Astrocyte of the cerebellum (primary cell): ENCODE measurements at places on chromosomes 7 and 10.

DNA sequence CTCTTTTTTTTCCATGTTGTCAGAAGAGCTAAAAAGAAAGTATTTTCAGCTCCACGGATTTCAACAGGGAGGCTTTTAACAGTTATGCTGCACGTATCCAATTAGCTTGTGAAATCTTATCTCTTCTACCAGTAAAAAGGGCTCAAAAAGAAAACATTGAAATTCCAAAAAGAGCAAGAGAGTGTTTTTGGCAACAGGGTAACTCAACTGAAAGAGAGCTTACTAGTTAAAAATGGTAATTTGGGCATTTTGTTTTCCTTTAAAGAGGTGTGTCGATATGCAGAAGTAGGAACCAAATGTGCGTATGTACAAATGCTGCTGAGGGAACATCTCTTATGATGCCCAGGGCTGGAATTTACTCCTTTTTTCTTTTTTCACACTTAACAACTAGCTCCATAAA, 292.8 kb downstream of the PRKG1 start:
- DNase-seq: no peak

DNA sequence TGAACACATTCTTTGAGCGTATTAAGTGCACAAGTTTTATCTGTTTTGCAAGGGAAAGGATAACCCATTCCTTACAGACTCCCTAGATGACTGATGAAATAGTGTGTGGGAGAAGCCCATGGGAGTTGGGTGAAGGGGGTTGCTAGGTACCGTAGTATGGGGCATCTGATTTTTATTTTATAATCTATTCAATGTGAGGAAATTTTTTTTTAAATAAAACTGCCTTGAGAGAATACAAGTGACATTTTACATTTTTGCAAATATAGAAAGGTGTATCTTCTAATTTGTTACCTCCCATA, 1.4 kb downstream of the BTAF1 start:
- no peak for DNase-seq

DNA sequence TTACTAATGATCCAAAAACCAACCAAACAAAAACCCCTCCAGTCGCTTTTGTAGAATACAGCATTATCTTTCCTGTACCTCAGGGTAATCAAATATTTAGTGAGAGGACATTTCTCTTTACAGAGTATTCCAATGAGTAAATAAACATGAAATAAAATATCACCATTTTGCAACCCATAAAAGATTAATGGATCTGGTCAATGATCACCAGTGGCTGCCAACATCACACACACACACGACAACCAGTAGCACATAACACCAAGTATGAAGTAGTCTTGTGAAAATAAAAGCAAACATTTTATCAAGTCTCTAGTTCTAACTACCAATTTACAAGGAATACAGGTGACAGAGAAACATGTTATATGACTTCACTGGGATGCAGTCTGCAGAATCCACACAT, 188.6 kb upstream of the IMMP2L start:
- no peak for DNase-seq

DNA sequence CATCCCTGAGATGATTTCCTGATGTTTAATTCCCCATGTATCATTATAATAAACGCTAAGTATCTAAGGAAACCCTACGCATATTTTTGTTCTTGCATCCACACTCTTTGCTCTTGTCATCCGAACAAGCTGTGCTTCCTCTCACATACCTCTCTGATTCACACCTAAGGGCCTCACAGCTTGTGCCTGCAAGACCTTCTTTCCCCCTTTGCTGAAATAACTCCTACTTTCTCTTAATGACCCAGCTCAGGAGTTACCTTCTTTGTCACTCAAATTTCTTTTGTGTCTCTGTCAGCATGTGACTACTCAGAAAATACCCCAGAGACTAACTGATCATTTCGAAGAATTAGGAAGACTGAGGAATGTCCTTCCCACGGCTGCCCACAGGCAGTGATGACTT, 209.3 kb upstream of the IMMP2L start:
- no peak for DNase-seq

DNA sequence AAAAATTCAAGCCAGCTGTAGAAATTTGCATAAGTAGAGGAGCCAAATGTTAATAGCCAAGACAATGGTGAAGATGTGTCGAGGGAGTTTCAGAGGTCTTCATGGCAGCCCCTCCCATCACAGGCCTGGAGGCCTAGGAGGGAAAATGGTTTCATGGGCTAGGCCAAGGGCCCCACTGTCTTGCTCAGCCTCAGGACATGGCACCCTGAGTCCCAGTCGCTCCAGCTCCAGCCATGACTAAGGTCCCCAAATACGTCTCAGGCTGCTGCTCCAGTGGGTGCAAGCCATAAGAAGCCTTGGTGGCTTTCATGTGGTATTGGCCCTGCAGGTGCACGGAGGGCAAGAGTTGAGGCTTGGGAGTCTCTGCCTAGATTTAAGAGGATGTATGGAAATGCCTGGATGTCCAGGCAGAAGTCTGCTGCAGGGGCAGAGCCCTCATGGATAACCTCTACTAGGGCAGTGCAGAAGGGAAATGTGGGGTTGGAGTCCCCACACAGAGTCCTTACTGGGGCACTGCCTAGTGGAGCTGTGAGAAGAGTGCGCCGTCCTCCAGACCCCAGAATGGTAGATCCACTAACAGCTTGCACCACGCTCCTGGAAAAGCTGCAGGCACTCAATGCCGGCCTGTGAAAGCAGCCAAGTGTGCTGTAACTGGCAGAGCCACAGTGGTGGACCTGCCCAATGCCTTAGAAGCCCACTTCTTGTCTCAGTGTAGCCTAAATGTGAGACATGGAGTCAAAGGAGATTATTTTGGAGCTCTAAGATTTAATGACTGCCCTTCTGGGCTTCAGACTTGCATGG, 19.2 kb downstream of the TBATA start:
- DNase-seq: no peak

GRCh38 chr10:22783807-22784206, 69.4 kb upstream of the PIP4K2A start:
- DNase-seq: no peak

GRCh38 chr10:87705339-87705738, 45.7 kb downstream of the PAPSS2 start:
- no peak for DNase-seq

- no peak for DNase-seq
Measured at GRCh38 chr7:29229946-29230345, 35.4 kb downstream of the CHN2 start.

- no peak for DNase-seq
Measured at GRCh38 chr7:40709062-40709964, 574.5 kb downstream of the SUGCT start.

DNA sequence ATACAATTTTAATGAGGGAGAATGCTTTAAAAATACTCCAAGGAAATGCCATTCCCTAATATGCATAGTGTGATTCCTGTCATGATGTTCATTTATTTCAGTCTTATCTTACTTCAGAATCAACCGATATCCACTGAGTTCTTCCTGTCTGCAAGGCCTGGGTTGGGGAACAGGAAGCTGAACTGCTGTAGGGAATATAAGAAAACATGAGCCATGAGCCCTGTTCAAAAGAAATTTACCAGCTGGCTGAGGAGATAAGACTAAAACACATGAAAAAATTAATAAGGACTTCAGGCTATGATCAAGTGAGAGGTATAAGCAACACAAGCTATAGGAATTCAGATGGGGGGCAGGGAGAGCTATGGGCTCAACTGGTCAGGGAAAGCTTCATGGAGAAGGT, 184.7 kb downstream of the PLPP4 start:
- no peak for DNase-seq

- no peak for DNase-seq
Measured at GRCh38 chr7:3911685-3912084, 610.6 kb downstream of the SDK1 start.

DNA sequence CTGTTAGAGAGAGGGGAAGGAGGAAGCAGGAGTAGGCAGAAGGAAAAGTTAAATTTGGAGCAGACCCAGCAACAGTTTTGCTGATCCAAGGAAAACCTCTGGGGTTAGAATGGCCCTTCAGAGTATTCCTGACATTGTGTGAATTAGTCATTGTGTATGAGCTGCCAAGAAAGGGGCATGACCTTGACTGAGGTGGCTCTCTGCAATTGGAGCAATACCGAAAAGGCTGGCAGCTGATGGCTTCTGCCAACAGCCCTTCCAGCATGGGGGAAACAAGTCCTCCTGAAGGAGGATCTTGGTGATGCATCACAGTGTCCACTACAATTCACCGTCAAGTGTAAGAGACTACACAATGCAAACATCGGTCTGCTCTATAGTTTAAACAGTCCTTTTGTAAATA, 20.6 kb upstream of the WASL start:
- DNase-seq: no peak

DNA sequence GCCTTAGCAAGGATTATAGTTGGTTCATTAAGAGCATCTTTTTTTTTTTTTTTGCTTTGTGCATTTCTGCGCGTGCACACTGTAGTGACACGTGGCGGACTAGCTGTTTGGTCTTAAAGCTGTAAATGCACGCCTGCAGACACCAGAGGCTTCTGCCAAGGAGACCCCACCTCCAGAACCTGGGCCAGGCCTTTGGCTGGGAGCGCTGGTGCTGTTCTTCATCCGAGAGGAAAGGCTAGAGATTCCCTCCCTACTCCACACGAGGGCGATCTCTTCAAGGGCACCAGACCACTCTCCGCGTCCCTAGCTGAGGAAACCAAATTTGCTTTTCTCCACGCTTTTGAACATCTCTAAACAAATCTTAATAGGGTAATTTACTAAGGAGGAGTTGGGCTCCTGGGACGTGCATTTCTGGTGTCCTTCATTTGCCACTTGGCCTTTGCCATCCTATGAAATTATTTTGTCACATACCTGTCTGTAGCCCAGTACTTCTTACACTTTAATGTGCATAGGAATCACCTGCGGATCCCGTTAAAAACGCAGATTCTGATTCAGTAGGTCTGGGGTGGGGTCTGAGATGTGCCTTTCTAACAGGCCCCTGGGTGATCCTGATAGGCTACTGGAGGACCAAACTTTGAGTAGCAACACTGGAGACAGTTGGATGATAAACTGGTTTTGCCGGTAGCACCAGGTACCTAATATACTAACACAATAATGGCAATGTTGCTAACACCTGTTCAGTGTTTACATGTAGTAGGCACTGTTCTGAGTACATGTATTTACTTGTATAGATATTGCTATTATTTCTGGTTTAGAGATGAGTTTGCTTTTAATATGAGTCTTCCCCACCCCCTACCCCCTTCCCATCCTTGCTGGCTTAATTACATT, 1.3 kb upstream of the SLC26A5 start:
- peak; percentile 6 for DNase-seq

GRCh38 chr7:92904244-92905131, 68.1 kb upstream of the CDK6 start:
- peak; percentile 83 for DNase-seq

DNA sequence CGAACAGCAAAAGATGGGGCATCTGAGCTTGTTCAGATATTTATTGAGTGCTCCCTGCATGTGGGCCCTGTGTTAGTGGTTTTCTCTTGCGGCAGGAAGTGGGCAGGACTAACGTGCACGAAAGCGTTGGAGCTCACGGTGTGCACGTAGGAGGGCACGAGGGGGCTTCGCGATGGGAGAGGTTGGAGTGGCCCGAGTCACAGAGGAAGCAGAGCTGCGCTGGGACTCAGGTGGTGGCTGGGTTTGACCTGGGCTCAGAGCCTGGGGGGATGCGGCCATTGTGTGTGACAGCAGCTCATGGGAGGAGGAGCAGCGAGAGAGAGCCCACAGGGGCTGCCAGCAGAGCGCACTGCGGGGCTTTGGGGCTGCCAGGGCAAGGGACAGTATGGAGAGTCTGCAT, 7.7 kb downstream of the ZSCAN25 start:
- DNase-seq: no peak

DNA sequence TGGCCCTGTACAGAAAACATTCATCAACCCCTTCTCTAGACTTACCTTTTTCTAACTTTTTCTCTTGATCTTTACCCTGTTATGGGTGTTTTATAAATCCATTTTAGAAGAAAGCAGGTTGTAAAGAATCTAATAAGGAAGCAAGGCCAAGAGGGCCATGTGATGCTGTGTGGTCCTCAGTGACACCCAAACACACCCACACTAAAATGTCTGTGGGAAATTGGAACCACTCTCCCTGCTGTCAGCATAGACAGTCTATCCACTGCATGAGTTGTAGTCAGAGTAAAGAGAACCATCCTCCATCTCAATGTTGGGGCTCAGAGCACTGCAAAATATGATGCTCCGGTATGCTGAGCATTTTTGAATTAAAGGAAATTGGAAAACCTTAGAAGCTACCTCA, 235.5 kb downstream of the SKIDA1 start:
- DNase-seq: no peak

DNA sequence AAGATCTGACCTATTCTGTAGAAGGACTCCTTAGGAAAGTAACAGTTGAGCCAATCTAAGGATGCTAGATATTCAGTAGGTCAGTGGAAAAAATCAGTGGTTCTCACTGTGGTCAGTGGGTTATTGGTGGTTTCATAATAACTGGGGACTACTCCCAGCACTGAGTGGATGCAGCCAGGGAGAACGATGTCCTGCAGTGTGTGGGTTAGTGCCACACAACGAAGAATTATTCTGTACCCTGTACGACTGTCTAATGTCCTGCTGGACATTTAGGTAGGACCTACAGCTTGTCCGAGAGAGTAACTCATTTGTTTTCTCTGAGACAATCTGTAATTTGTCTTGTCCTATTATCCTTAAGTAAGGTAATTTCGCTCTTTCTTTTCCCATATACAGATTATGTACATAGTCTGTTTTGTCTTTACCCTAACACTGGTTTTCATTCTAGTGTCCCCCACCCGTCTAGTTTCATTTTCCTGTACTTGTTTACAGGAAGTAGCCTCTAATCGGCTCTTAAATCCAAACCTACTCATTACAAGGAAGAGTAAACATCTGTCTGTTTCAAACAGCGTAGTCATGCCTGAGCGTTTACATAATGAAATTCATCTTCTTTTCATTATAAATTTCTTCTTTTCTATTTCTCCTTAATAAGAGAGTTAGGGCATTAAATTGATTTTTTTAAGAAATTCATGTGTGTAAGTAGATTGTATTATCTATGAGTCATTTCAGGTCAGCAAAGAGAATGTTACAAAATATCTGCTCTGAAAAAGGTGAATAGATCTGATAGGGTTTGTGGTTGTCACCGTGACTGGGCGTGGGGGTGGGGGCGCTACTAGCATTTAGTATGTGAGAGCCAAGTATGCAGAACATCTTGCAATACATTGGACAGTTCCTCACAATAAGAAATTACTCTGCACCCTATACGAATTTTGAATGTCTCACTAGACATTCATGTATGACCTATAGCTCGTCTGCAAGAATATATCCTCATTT, 8.3 kb upstream of the ZC3HAV1L start:
- DNase-seq: no peak

- DNase-seq: no peak
Measured at GRCh38 chr10:49312246-49312869, 13.4 kb downstream of the C10orf71 start.

GRCh38 chr7:2143981-2144595, 88.7 kb downstream of the MAD1L1 start:
- DNase-seq: no peak

DNA sequence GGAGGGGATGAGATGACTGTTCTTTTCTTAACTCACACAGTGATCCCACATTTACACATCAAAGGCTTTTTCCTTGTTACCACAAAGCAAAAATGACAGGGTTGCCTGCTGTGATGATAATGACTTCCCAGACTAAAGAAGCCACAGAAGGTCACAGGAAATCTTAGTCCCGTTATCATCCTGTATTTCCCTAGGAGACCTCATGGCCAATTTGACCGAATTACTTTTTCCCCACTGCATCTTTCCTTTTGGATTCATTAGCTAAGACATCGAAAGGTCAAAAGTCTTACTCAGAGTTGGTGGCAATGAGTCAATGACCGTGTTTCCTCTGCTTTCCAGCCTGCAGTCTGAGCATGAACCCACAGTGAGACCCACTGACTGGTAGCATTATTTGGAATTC, 130.1 kb upstream of the INHBA start:
- DNase-seq: peak; percentile 50

GRCh38 chr7:44712012-44712411, 36.6 kb upstream of the ZMIZ2 start:
- DNase-seq: no peak

- no peak for DNase-seq
Measured at GRCh38 chr10:48751730-48752129, 67.1 kb downstream of the WDFY4 start.
